Stimulated activated CD8-positive, alpha-beta memory T cell treated with anti-CD3 and anti-CD28 coated beads, Interleukin-7, amount 100 ng/mL, for 48 hours (primary cell): ENCODE measurements at places on chromosomes 13 and 19.
A peak's percentile ranks its signal among the peaks of the same experiment; 100 is the strongest.

DNA sequence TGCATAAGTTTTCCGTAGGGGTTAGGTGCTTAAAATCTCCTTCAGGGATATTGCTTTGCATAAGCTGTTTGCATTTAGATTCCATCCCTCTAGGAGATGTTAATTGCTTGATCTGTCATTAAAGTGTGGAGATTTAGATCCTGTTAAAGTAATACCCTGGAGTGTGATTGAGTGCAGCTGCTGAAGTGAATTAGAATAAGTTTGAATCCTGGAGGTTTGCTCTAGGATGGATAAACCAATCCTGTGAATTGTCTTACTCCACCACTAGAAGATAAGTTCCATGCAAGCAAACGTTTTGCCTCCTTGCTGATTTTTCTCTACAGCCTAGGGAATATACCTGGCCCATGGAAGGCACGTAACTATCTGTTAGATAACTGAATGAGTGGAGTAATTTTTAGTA lies 1487.2 kb upstream of the PRR20A start:
- DNase-seq: no peak

DNA sequence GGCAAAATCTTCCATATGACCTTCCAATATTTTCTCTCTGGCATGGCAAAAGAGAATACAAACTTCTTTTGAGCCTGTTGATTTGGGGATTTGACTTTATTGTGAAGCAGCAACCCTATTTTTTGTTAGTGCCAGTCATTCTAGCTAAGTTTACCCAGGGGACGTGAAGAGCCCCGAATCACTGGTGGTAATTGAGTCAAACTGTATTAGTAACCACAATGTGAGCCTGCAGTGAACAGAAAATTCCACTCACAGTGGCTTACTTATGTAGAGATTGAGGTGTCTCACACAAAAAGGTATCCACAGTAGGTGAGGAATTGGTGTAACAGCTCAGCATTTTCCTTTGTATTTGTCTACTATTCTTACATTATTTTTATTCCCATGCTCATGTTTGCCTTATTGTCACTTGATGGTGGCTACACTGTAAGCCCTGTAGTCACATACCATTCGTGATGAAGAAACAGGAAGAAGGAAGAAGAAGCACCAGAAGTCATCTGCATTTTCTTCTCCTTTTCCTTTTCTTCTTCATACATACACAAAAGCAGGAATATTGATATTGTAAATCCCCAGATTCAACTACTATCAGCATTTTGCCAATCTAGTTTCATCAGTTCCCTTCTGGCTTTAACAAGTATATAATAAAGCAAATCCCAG lies 33.3 kb upstream of the MYCBP2 start:
- DNase-seq: no peak

DNA sequence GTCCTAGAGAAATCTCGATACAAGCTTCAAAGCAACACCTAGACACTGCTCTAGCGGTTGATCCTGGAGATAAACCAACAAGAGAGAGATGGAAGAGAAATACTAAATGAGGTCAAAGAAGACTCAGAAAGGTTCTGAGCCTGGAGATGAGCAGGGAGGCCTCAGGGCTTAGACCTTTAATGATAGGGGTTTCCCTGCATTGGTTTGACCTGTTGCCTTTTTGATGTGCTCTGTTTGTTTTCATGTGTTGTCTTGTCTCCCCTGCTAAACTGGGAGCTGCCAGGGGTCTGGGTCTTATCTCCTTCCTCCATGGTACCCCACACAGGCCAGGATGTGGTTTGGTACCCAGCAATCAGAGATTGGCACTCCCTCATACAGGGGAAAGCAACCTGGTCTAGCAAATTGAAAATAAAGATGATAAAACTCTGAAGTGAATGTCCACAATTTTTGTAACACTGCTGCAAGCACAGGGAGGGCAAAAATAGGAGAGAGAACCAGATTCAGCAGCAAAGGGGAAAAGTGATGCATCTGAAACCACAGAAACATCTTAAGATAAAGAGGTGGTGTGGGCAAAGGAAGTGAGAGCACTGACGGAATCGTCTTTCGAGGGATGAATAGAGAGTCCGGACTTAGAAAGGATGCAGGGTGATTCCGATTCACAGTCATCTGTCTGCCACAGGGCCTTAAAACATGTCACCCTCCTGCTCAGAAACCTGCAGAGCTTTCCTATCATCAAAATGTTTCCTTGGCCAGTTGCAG lies 3.5 kb downstream of the FFAR2 start:
- DNase-seq: peak; percentile 45

DNA sequence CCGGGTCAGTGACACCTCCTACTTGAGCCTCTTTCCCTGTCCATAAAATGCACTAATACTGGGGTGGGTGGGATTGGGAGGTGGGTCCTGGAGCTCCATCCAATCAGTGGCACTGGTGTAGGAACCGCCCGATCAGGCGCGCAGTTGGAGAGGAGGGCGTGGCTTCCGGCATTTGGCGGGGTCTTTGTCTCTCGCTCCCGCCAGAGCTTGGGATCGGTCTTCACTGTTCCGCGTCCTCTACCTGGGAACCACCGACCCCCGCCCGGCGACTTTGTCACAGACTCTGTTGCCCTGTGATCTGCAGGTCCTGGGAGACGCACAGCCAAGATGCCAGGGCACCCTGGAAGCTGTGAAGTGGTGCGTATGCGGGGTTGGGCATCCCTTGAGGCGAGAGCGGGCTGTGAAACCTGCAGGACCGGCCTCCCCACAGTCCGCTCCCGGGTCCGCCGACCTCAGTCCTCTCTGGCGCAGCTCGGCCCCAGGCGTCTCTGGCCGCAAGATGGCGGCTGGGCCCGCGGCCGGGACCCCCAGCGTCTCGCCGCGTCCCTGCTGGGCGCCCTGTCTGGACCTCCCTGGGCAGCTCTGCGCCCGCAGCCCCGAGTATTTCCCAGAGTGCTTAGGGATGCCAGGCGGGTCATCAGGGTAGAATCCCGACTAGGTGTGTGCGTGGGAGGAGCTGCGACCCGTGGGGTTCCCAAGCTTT lies 41.6 kb upstream of the ZNF730 start:
- DNase-seq: no peak

DNA sequence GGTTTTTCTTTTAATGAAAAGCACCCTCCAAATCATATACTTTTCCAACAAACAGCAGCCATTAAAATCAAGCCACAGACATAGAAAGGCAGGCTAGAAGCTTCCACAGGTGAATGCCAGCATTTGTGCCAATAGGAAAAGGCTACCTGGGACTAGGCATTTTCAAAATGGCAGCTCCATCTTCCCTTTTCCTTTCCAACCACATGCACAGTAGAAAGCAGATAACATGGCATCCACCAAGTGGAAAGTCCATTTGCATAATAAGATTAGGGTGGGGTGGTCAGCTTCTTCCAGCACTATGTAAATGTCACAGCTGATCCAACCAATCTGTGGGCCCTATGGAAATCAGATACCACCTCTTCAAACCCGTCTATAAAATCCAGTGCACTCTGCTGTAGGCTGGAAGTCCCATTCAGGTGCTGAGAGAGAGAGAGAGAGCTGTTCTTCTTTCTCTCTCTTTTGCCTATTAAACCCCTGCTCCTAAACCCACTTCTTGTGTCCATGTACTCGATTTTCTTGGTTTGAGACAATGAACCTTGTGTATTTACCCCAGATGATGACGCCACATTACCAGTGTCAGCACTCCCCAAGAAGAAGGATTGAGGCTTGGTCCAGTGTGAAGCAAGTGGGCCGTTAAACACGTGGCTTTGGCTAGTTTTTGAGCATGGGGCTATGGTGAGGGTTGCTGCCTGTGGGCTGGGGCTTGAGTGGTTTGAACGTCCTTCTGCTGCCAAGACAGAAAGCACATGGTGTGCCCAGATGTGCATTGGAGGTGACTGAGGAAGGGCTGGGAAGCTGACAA lies 24.2 kb upstream of the IGFL1 start:
- no peak for DNase-seq

DNA sequence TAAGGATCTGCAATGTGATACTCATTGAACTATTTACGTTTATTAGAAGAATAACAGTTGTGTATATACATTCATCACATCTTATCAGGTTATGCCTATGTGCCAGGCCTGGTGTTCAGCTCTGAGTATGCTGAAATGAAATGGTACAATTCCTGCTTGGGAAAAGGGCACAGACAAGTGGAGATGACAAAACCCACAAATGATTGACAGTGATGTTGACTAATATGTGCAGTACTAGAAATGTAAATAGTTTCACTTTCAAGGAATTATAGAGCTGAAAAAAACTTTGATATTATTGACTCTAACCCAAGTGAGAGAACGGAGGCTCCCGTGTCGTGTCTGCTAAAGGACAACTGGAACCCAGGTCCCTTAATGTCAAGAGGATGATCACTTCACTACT lies 386.8 kb upstream of the DACH1 start:
- no peak for DNase-seq

DNA sequence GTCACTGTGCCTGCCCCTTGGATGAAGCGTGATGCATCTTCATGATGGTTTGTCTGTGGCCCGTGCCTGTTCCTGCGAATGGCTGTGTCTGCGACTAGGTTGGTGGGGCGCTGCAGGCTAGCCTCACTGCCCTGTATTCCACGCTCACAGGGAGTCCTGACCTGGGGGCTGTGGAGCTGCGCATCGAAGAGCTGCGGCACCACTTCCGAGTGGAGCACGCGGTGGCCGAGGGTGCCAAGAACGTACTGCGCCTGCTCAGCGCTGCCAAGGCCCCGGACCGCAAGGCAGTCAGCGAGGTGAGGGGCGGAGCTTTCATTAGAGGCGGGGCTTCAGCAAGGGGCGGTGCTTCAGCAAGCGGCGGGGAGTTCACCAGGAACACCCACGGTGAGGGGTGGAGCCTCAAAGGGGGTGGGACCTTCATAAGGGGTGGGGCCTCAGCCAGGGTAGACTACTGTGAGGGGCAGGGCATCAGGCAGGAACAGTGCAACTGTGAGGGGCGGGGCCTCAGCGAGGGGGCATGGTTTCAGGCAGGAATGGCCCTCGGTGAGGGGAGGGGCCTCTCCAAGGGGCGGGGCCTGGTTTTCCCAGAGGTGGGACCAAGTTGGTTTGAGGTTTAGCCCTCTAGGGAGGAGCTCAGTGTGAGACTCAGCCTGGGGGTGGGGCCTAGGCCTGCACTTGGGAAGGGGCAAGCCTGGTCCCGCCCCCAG lies 17.2 kb downstream of the PKN1 start:
- DNase-seq: peak; percentile 78

GRCh38 chr19:51559240-51559639 lies 11.8 kb upstream of the ZNF175 start:
- DNase-seq: no peak

GRCh38 chr13:31064636-31065035 lies 97.1 kb downstream of the HSPH1 start:
- DNase-seq: no peak

GRCh38 chr19:16037424-16038195 lies 38.7 kb upstream of the TPM4 start:
- DNase-seq: no peak
